ENCODE measurements at places on chromosomes 16 and 17. TPM values are rescaled to one million over a fixed set of nuclear protein-coding genes. Genes with fewer than 3 reads are reported as not detected.

The NDRG4 gene
- 6.0 TPM for total RNA-seq

DNA sequence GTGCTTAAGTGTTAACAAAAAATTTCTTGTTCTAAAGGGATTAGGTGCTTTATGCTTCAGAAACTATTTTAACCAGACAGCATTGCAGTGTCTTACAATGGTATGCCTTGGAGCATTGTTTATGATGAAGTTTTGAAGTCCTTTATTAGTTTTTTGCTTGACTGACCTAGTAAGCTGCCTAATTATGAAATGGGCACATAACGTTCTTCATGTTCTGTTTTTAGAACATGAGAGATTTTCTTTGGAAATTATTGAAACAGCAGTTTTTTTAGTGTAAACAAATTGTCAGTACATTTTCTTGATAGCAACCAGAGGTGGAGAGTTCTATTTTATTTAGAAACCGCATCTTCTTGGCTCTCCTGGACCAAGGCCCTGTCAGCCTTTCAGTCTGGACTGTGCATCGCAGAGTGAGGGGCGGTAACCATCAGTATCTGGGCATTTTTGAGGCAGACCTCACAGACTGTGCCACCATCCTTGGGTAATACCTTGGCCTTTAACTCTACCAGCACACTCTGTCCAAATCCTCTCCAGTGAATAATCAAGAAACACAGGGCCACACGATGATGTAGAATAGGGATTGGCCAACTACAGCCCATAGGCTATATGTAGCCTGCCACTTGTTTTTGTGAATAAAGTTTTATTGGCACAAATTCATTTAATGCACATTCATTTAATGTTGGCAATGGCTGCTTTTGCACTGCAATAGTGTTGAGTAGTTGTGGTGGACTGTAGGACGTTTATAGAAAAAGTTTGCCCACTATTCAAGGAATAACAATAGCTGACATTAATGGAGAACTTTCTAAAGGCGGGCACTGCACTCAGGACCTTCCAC, 81.1 kb downstream of the VPS35L start:
- DNase-seq, result no peak

The VWA3A gene
- total RNA-seq, result 0.73 TPM

The LHX1 gene
- 9.1 TPM for total RNA-seq

The GINS3 gene
- total RNA-seq, result 11.3 TPM

GRCh38 chr17:51185763-51186332, 19.6 kb downstream of the NME2 start:
- no peak for DNase-seq

DNA sequence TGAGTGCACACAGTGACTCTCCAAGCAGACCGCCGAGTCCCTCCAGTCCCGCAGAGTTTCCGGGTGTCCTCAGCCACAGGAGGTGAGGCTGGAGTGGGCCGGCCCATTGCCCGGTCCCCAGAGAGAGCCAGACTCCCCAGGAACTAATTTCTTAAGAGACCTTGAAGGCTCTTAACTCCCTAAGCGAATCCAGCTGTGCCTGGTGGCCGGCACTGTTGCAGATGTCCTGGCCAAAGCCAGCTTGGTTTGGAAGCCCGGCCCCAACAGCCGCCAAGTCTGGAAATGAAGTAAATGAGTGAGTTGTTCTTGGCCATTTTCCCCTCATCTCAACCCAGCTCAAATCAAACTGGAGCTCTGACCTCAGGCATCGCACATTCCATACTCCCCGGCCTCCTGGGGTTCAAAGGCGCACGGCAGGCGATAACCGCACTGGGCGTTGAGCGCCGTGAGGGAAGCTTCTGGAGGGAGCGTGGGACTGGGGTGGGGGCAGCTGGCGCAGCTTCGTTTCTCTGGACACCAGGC, 42.0 kb downstream of the CMIP start:
- no peak for DNase-seq

DNA sequence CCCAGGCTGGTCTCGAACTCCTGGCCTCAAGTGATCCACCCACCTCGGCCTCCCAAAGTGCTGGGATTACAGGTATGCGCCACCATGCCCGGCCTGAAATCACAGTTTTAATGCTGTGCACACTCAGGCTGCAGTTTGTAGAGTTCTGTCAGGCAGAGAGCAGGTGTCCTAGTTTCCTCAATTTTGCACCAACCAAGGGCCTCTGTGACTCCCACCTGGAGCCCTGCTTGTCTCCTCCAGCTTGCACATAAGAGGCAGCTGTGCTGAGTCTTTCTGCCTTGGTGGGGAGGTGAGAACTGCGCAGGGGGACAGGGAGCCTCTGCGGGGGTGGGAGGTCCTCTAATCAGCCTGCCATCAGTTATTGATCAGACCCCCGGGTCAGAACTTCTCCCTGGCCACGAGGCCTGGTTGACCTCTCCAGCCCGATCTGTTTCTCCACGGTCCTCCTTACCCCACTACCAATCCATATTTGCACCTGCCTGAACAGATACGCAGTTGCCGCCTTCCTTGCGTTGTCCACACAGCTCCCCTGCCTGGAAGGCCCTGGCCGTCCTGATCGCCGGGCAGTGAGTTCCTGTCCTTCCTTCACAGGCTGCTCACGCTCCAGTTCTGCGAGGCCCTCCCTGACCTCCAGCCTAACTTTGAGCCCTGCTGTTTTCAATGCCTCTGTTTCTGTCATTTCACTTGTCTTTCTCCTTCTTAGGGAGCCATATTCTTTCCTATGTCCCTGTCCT, 48.1 kb upstream of the SIAH1 start:
- DNase-seq, result no peak

- DNase-seq, result no peak
Measured at GRCh38 chr16:56314244-56314850, 111.0 kb downstream of the AMFR start.

DNA sequence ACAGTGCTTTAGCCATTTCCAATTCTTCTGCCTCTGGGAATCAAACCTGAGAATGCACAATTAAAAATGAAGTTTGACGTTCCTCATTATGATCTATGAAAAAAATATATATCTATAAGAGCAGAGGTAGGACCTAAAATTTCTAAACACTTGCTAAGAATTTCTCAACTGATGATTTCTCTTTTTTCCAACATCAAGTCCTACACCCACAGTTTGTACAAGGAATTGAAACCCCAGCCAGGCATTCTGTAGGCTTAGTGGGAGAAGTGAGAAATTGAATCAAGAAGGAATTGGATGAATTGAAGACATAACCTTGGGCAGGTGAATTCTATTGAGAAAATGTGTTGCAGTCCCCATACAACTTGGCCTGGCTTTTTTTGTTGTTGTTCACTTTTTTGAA, 2.7 kb downstream of the CACNG3 start:
- DNase-seq, result no peak
